ENCODE measurements at places on chromosomes 4 and X. TPM values are rescaled to one million over a fixed set of nuclear protein-coding genes. Genes with fewer than 3 reads are reported as not detected.

DNA sequence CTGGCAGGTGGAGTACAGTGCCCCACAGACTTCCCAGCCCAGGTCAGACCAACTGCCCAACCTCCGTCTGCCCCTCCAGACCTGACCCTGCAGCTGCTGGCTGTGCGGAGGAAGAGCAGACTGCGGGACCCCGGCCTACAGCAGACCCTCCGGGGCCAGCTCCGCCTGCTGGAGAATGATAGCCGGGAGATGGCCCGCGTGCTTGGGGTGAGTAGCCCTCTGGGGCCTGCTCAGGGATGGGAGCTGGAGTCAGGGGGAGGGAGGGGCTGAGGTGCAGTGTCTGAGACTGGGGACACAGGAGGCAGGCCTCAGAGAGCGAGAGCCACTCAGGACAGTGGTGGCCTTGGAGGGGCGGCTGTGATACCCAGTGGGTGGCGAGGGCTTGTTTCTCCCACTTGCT lies 13.5 kb downstream of the SH3TC1 start:
- peaks cover 5% of the 10 kb centered on the region for H3K27me3 ChIP-seq
- no peak overlapping the region for H3K4me3 ChIP-seq
- H3K36me3 ChIP-seq: no peaks in the 10 kb centered on the region
- peaks cover 3% of the 10 kb centered on the region for H3K4me1 ChIP-seq
- no peak for DNase-seq

DNA sequence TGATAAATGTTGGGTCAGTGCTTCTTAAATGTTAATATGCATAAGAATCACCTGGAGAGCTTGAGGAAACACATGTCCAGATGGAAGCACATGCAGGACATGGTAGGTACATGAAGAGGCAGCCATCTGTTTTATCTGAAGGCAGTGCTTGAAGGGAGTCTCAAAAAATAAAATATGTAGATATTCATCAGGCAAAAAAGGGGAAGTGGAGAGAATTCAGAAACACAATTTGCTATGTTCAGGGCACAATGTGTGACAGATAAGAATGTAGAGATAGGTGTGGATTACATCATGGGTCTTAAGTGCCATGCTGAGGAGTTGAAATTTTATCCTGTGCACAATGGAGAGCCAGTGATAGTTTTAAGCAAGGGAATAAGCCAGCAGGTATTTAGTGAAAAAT lies 59.6 kb upstream of the CASK start:
- no peak overlapping the region for H3K4me3 ChIP-seq
- no peaks in the 10 kb centered on the region for H3K27me3 ChIP-seq

- DNase-seq: peak; percentile 37
- H3K27me3 ChIP-seq: no peaks in the 10 kb centered on the region
- peak overlapping the region; percentile 40 for H3K27ac ChIP-seq
- no peaks in the 10 kb centered on the region for H3K36me3 ChIP-seq
- no peak overlapping the region for H3K4me3 ChIP-seq
Measured at GRCh38 chr4:100288161-100288560, 97.9 kb upstream of the DDIT4L start.

DNA sequence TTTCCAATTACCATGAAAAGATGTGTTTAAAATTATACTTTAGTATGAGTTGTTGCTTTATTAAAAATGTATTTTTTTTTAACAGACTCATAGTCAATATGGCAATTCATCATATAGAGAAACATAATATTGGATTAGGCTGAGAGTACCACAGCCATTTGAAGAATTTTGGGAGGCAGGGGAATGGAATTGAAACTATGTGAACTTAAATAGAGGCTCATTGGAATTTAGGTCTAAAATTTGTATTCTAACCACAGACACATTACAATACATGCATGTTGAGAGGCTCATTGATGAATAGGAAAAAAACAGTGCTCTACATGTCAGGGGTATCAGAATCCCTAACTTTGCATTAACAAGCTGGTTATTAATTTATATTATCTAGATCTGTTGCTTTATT lies 269.6 kb downstream of the DKK2 start:
- H3K27ac ChIP-seq: no peak overlapping the region
- H3K4me1 ChIP-seq: no peaks in the 10 kb centered on the region
- peak; percentile 74 for DNase-seq
- H3K4me3 ChIP-seq: no peak overlapping the region

- no peaks in the 10 kb centered on the region for H3K27me3 ChIP-seq
- H3K27ac ChIP-seq: no peak overlapping the region
- no peak overlapping the region for H3K4me3 ChIP-seq
- no peak for DNase-seq
Measured at GRCh38 chrX:103839404-103839803, 7.3 kb upstream of the RAB9B start.

DNA sequence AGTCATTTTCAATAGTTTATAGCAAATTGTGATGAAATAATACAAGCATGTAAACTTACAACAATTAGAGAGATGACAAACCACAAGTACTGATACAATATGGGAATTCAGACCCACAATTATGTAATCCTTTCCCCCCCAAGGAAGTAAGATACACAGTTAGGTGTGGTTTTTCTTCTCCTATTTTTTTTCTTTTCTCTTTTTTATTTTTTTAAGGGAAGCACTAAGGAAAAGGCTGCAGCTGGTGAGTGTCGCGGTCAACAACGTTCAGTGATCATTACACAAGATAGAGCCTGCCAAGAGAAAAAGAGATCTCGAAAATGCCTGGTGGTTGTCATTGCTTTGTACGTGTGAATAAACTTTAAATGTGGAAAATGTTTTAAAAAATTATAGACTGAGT lies 9.8 kb downstream of the NDNF start:
- DNase-seq: peak; percentile 29
- H3K4me3 ChIP-seq: peak overlapping the region; percentile 2
- no peaks in the 10 kb centered on the region for H3K36me3 ChIP-seq
- no peaks in the 10 kb centered on the region for H3K27me3 ChIP-seq

DNA sequence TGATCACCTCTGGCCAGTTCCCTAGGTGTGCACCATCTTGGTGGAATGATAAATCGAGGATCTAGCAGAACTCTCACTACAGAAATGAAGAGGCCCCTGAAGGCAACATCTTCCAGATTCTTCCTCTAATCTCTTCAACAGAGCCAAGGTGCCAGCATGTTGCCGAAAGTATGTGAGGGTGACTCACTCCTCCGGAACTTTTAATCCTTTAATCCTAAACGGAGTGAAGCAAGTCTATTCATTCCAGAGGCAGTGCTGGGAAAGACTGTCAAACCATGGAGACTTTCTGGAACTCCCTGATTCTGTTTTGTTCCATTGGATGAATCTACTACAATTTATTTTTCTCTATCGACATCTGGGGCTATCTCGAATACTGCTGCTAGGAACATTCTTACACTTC lies 68.7 kb downstream of the SUPT20HL2 start:
- H3K4me3 ChIP-seq: no peak overlapping the region
- H3K4me1 ChIP-seq: no peaks in the 10 kb centered on the region
- H3K27me3 ChIP-seq: no peaks in the 10 kb centered on the region
- no peaks in the 10 kb centered on the region for H3K36me3 ChIP-seq
- no peak overlapping the region for H3K27ac ChIP-seq

DNA sequence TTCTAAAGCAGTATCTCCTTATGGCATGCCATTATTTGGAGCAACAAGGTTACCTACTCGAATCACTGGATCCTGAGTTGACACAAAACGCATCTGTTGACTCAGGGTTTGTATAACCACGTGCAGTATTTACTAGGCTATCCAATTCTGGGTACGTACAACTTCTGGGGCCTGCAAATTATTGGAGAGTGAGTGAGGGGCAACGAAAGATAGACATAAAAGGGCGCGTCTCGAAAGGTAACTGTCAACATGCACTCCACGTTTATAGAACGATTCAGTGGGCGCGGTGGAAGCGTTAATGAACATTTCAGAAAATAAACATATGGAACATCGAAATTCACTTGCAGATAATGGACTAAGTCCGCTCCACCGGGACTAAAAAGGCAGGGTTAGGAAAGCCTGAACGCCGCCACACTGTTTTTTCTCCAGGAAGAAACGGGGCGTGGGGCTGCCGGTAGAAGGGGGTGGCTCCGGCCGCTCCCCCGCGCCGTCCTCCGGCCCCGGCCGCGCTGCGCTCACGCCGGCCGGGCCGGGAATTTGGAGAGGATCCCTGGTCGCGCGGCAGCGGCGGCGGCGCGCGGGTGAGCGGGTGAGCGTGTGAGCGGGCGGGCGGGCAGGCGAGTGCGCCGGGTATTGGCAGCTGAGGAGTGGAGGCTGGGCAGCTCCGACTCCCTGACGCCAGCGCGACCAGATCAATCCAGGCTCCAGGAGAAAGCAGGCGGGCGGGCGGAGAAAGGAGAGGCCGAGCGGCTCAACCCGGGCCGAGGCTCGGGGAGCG lies at the start of gene SMAD1:
Gene SMAD1, plus strand, starts transcription at position 690 of the 778 bp plus-strand sequence. CDS start 32,761 bp downstream, outside the sequence.
- no peaks in the 10 kb centered on the region for H3K36me3 ChIP-seq
- H3K4me3 ChIP-seq: peak within 1 kb of the TSS; percentile 86
- no peaks in the 10 kb centered on the region for H3K4me1 ChIP-seq
- no peaks in the 10 kb centered on the region for H3K27me3 ChIP-seq
- peak; percentile 85 for DNase-seq

GRCh38 chrX:51461053-51462044 lies 35.0 kb downstream of the NUDT11 start:
- H3K27ac ChIP-seq: no peak overlapping the region
- H3K4me1 ChIP-seq: no peaks in the 10 kb centered on the region
- no peaks in the 10 kb centered on the region for H3K36me3 ChIP-seq
- DNase-seq: peak; percentile 26
- no peak overlapping the region for H3K4me3 ChIP-seq

DNA sequence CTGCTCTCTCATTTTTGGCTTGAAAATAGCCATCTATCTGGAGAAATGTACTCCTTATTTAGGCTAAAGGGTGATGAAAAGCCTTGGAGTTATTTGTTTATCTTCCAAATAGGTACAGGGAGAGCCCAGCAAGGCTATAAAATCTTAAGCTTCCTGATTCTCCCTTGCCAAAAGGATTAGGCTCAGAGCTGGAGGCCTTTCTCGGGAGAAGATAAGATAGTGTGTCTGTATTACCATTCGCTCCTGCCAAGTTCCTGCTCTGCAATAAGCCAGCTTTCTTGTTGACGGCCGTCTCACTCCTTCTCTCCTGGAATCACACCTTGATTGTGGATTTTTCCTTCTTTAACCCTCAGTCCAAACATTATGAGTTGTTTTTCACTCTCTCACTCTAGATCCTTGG lies 171.8 kb upstream of the TTC29 start:
- no peaks in the 10 kb centered on the region for H3K4me1 ChIP-seq
- no peak overlapping the region for H3K27ac ChIP-seq
- DNase-seq: peak; percentile 55

DNA sequence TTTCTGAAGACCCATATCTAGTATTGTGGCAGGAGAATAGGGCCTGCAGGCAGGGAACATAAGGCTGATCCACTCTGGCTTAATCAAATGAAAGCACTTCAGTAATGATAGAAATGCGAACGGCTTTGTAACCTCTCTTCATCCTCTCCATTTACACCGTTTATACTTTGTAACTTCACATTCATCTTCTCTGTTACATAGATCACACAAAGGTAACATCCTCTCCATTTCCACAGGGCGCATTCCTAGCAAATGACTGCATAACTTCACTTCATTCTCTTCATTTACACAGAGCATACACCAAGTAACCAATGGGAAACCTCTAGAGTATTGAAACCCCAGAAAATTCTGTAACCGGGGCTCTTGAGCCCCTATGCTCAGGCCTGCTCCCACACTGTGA lies 65.5 kb upstream of the SLC34A2 start:
- no peak overlapping the region for H3K27ac ChIP-seq
- no peaks in the 10 kb centered on the region for H3K27me3 ChIP-seq
- no peaks in the 10 kb centered on the region for H3K4me1 ChIP-seq
- DNase-seq: peak; percentile 29

- H3K4me3 ChIP-seq: no peak overlapping the region
- H3K27me3 ChIP-seq: no peaks in the 10 kb centered on the region
- H3K27ac ChIP-seq: peak overlapping the region; percentile 57
- no peaks in the 10 kb centered on the region for H3K36me3 ChIP-seq
Measured at GRCh38 chrX:13463608-13464007, 105.8 kb upstream of the EGFL6 start.

DNA sequence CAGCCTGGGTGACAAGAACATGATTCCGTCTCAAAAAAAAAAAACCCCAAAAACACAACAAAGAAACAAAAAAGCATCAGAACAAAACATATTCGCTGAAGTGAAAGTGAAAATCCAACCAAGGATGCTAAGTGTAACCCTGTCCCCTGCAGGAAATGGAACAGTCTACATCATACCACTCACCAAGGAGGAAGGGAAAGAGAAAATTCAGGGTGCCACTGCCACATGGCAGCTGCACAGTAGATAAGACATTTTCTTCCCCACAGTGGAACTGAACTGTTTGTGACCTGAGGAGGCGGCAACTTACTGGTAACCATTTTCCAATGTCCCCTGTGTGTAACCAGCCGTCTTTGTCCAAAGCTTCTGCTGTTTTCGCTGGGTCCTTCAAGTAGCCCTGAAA lies 28.2 kb upstream of the CENPU start:
- no peaks in the 10 kb centered on the region for H3K4me1 ChIP-seq
- no peak overlapping the region for H3K27ac ChIP-seq
- no peaks in the 10 kb centered on the region for H3K27me3 ChIP-seq

The CFI gene
- 10.2 TPM for total RNA-seq

The NDNF gene
- 10.0 TPM for total RNA-seq

The STOX2 gene
- 0.66 TPM for total RNA-seq

The CT55 gene
- not detected for total RNA-seq

The BEX5 gene
- not detected for total RNA-seq

The SMIM10L2A gene
- 0.66 TPM for total RNA-seq

The F8 gene
- 7.9 TPM for total RNA-seq

Measured in fibroblast of lung (primary cell).